Fibroblast of skin of left biceps (primary cell): ENCODE measurements at places on chromosomes 16 and 17.

GRCh38 chr17:43588121-43588520 lies 42.0 kb upstream of the ETV4 start:
- no peak for DNase-seq

DNA sequence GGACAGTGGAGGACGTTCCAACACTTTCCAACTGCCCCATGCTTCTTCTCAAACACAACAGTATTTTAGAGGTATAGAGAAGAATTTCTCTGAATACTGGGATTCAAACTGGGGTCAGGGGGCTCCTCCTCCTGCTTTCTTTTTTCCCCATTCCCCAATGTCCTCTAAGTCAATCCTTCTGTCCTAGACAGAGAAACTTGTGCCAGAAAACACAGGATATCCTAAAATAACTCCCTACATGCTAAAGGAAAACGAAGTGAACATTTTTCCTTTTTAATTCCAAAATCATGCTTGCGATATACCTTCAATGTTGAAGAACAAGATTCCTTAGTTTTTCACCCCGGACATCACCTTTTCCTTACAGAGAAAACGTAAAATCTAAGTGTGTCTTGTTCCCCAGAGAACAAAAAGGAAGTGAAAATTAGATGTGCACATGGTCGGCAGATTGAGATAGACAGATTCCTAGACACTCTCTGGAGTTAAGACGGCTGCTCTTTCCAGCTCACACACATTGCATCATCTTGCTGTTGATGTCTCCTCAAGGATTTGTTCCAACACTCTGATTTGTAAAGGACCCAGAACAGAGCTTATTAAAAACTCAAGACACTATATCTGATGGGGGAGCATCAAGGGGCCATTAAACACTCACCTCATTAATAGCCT lies 228.2 kb downstream of the GRIN2A start:
- no peak for DNase-seq

DNA sequence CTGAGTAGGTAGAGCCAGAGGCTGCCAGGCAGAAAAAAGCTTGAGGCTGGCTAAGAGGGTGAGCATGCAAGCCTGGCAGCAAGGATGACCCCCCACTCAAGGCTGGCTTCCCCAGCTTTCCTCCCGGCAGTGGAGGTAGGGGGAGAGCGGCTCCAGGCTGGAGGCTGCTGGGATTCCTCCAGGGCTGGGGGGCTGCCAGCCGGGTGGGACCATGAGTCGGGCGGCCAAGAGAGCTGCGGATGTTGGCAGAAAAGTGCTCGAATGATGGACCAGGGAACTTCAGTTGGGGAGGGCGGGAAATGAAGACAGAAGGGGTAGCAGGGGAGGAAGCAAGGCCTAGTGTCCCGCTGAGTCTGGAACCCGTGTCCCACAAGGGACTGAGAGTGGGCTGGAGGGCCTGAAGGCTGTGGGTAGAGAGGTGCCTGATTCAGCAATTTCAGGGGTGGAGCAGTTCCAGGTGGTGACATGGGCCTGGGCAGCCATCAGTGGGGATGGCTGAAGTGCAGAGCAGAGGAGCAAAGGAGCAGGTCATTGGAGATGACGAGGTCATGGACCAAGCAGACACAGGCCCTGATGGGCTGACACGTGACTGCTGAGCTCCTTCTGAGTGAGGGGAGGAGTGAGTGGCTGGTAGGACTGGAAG lies 20.3 kb downstream of the HSD11B2 start:
- no peak for DNase-seq

DNA sequence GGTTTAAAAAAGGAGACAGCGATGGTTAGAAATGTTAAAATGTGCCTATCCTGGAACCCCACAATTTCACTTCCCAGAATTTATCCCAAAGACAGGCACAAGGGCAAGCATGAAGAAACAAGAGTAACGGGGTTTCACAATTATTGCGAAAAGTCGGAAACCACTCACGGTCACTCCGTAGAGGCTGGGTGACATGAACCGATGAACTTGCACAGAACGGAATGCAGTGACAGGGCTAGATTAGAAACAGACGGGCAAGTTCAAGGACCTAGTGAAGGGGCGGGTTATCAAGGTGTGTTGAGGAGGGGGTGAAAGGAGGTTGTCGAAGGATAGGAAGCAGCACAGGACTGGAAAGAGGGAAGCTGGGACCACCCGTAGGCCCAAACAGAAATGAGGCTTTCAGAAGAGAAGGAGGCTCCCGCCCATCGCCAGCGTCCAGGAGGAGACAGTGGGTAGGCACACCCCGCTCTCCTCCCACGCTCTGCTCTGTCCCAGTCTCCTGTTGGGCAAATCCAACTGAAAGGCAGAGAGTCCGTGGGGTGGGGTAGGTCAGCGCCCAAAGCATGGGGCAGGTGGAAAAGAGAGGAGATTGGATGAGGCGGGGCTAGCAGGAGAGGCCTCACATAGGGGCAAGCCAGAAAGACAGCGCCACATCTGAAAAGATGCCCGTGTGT lies 47.4 kb upstream of the JPH3 start:
- no peak for DNase-seq

DNA sequence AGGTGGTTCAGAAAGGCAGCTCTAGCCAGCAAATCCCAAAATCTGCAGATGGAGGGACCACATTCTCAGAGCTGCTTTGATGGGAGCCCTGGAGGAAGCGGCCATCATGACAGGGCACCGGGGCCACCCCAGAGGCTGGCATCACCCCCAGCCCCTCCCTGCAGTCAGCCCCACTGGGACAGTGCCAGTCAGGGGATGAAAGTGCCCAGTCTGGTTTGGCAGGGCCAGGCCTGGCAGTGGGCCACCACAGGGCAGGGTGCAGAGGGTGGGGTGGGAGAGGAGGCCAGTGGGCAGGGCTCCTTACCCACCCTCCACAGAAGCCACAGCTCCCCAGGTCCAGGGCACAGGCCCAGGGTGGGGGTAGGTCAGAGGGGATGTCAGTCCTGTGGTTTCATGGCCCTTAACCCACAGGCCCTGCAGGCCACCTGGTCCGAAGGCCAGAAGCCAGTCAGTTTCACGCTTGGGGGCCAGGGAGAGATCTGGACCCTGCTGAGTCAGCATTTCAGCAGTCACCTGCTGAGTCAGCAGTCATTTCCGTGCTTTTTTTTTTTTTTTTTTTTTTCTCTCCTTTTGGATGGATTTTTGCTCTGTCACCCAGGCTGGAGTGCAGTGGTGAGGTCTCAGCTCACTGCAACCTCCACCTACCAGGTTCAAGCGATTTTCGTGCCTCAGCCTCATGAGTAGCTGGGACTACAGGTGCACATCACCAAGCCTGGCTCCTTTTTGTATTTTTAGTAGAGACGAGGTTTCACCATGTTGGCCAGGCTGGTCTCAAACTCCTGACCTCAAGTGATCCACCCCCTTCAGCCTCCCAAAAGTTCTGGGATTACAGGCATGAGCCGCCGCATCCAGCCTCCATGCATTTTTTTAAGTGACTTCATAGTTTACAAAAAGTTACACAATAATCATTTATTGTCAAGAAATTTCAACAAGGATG lies 10.4 kb downstream of the SLC25A10 start:
- no peak for DNase-seq

- no peak for DNase-seq
Measured at GRCh38 chr16:27174007-27174406, 29.3 kb upstream of the KDM8 start.

DNA sequence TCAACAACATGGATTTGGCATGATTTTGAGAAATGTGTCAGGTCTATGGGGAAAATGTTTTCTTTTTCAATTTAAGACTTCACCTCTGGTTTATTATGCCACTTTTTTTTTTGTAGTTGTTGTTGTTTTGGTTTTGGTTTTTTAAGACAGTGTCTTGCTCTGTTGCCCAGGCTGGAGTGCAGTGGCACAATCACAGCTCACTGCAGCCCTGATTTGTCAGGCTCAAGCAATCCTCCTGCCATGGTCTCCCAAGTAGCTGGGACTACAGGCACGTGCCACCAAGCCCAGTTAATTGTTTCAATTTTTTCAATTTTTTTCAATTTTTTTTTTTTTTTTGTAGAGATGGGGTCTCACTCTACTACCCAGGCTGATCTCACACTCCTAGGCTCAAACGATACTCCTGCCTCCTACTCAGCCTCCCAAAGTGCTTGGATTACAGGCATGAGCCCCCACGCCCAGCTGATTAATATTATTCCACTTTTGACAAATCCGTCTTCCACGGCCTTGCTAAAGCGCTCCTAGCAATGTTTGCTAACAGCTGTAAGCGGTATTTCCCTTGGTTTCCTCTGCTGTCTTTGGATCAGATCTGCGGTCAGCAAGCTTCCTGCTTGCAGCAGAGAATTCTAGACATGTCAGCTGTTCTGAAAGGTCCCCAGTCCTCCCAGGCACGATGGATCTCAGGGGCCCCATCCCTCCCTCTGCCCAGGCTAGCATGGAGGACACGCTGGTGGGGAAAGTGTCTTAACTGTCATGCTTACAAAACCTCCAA lies 7.0 kb upstream of the MILR1 start:
- no peak for DNase-seq

DNA sequence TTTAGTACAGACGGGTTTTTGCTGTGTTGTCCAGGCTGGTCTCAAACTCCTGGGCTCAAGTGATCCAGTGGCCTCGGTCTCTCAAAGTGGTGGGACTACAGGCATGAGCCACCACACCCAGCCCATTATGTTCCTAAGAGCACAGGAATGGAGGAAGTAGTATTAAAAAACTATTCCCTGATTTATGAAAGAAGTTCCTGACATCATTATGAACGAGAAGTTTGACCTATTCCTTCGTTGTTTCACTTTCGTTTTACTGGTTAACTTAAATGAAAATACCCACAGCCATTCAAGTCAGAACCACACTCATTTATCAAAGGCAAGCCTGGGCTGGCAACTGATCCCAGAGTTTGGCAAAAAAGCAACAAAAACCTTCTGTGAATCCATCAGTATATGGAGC lies 13.5 kb upstream of the CBX4 start:
- no peak for DNase-seq

- no peak for DNase-seq
Measured at GRCh38 chr16:89618109-89618998, 4.9 kb downstream of the DPEP1 start.
